Upper lobe of left lung (tissue), 6 donors: ENCODE measurements at places on chromosomes 12 and 14. TPM values are rescaled to one million over a fixed set of nuclear protein-coding genes. Genes with fewer than 3 reads are reported as not detected.
A peak's percentile ranks its signal among the peaks of the same experiment; 100 is the strongest.

Gene WSCD2
- 0.17 TPM for total RNA-seq

Gene NOVA1
- 1.8 TPM for total RNA-seq

GRCh38 chr12:95763809-95764253 lies 26.7 kb downstream of the NTN4 start:
- H3K27me3 ChIP-seq, result no peaks in the 10 kb centered on the region
- DNase-seq, result peak; percentile 42
- H3K36me3 ChIP-seq, result no peaks in the 10 kb centered on the region
- H3K27ac ChIP-seq, result no peak overlapping the region

- H3K27me3 ChIP-seq, result no peaks in the 10 kb centered on the region
- H3K4me3 ChIP-seq, result no peak overlapping the region
- DNase-seq, result no peak
- no peaks in the 10 kb centered on the region for H3K4me1 ChIP-seq
- H3K36me3 ChIP-seq, result no peaks in the 10 kb centered on the region
These were observed 100.1 kb downstream of the PAH start for GRCh38 chr12:102816816-102817434.

DNA sequence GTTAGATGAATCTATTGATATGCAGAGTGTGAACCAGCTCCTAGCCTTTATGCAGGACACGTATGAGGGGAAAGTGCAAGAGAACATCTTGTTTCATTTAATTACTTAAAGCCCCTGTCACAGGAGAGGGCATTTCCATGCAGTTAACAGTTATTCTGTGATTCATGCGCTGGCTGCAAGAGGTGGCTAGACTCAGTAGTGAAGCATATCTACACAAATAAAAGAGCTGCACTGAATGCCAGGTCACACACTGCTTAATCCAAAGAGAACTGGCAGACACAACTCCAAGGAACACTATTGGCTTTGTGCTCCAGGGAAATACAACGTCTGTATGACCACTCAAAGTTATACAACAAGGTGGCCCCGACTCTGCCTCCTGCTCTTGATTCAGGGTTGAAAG lies 394.1 kb downstream of the C12orf75 start:
- no peak overlapping the region for H3K4me3 ChIP-seq
- H3K4me1 ChIP-seq, result no peaks in the 10 kb centered on the region
- no peak for DNase-seq
- no peak overlapping the region for H3K27ac ChIP-seq
- H3K36me3 ChIP-seq, result no peaks in the 10 kb centered on the region

DNA sequence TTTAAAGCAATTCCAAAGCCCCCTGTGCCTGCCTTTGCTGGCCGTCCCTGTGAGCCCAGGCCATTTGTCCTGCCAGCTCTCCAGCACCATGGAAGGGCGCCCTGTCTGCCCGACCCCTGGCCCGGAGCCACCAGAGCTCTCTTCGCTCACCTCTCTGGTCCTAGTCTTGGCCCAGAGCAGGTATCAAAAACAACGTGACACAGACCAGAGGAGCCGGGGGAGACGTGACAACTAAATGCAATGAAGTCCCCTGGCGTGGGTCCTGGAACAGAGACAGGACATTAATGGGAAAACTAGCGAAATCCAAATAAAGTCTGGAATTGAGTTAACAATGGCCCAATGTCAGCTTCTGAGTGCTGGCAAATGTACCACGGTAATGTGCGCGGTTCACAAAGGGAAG lies 83.2 kb upstream of the DIO3 start:
- no peak overlapping the region for H3K4me3 ChIP-seq
- no peak for DNase-seq
- peaks cover 25% of the 10 kb centered on the region for H3K4me1 ChIP-seq
- no peaks in the 10 kb centered on the region for H3K36me3 ChIP-seq

Gene GPR84
- 2.1 TPM for total RNA-seq

- H3K4me3 ChIP-seq, result no peak overlapping the region
- no peak for DNase-seq
- no peaks in the 10 kb centered on the region for H3K4me1 ChIP-seq
- no peaks in the 10 kb centered on the region for H3K27me3 ChIP-seq
These were observed 150.6 kb downstream of the BCAT1 start for GRCh38 chr12:24798335-24798734.

GRCh38 chr12:120980800-120981368 lies 2.5 kb downstream of the HNF1A start:
- H3K4me3 ChIP-seq, result no peak overlapping the region
- DNase-seq, result no peak
- H3K4me1 ChIP-seq, result no peaks in the 10 kb centered on the region
- H3K36me3 ChIP-seq, result no peaks in the 10 kb centered on the region
- H3K27ac ChIP-seq, result no peak overlapping the region
- H3K27me3 ChIP-seq, result no peaks in the 10 kb centered on the region

DNA sequence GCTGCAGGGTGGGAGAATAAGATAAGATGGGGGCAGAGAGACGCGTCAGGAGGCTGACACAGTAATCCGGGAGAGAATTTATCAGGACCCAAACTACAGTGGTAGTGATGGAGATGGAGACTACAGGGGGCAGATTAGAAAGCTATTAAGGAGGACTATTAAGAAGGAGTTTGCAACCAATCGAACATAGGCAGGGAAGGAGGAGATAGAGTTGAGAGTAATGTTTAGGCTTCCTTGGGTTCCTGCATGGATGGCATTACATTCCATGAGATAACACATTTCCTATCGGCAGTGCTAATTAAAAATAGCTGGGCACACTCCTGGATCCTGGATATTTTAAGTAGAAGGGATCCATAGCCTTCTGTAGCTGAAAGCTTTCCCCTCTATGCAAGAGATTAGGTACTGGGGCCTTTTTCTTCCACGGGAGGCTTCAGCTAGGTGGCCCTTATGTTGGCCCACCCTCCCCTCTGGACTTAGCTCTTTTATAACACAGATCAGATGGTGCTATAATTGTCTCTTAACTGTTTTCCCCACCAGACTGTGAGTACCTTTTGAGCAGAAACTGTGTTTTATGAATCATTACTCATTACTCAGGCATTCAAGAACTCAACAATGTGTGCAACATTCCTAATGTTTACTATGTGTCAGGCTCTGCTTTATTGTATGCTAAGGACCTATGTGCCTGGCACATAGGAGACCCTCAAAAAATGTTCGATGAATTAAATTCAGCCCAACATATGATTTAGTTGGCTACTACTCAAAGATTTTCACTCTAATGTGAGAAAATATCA lies 113.0 kb downstream of the RMST start:
- no peaks in the 10 kb centered on the region for H3K4me1 ChIP-seq
- H3K36me3 ChIP-seq, result no peaks in the 10 kb centered on the region
- no peaks in the 10 kb centered on the region for H3K27me3 ChIP-seq
- H3K4me3 ChIP-seq, result no peak overlapping the region
- no peak overlapping the region for H3K27ac ChIP-seq

- H3K4me1 ChIP-seq, result peaks cover 14% of the 10 kb centered on the region
- no peak overlapping the region for H3K27ac ChIP-seq
- H3K27me3 ChIP-seq, result no peaks in the 10 kb centered on the region
- DNase-seq, result no peak
- no peaks in the 10 kb centered on the region for H3K36me3 ChIP-seq
These were observed 17.3 kb upstream of the GPRC5A start for GRCh38 chr12:12874029-12874428.

DNA sequence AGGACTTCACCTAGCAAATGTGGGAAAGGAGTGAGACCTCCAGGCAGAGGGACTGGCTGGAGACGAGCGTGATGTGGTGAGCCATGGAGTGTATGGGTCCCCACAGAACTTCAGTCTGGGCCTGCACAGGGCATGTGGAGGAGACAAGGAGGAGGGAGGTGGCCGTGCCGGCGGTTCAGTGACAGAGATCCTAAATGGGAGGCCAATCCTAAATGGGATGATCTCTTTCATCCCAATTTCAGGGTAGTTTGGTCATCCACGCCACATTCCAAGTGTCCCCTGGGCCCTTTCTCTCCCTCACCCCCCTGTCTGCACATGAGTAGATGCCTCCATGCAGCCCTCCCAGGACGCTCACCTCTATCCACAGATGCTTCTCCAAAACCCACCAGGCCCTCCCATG lies 13.2 kb downstream of the SERPINA5 start:
- H3K4me1 ChIP-seq, result peaks cover 1% of the 10 kb centered on the region
- H3K4me3 ChIP-seq, result no peak overlapping the region
- DNase-seq, result no peak
- no peak overlapping the region for H3K27ac ChIP-seq

Gene BORCS5
- total RNA-seq, result 7.3 TPM

DNA sequence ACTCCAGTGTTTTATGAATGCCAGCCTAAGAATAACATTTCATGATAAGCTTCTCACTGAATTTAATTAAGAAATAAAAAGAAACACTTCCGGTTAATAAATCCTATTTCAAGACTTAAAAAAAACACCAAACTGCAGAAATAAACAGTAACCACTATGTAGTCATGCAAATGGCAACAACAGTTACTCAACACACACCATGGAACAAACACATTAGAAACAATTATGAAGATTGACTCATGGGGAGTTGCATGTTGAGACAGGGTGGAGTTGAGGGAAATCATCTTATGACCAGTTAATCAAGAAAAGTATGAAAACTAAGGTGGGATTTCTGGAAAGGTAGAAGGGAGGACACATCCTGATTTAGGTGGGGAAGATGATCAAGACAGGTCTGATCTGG lies 52.7 kb downstream of the PLBD1 start:
- no peak overlapping the region for H3K27ac ChIP-seq
- no peaks in the 10 kb centered on the region for H3K4me1 ChIP-seq
- no peaks in the 10 kb centered on the region for H3K27me3 ChIP-seq
- H3K4me3 ChIP-seq, result no peak overlapping the region

Gene C1QL4
- not detected for total RNA-seq

- no peaks in the 10 kb centered on the region for H3K27me3 ChIP-seq
- DNase-seq, result no peak
- no peak overlapping the region for H3K27ac ChIP-seq
- H3K36me3 ChIP-seq, result no peaks in the 10 kb centered on the region
These were observed 38.3 kb downstream of the PDE6H start for GRCh38 chr12:15011162-15011561.

DNA sequence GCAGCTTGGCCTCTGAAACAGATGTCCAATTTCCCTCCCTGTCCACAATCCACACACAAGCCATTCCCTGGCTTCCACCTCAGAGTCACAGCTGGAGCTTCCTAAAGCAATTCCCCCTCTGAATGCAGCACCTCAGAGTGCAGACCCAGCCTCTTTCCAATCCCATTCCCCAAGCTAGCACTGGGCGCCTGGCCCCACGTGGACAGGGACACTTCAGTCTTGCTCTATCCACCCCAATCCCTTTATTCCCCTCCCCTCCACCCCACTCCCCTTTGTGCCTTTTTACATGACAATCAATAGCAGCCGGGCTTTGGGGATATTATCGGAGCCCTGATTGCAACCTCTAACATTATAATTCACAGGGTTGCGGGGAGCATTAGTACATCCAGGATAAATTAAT lies 292.6 kb downstream of the TTC8 start:
- H3K4me3 ChIP-seq, result no peak overlapping the region
- H3K27ac ChIP-seq, result no peak overlapping the region
- no peaks in the 10 kb centered on the region for H3K4me1 ChIP-seq
- DNase-seq, result no peak

- DNase-seq, result no peak
- no peaks in the 10 kb centered on the region for H3K27me3 ChIP-seq
- no peaks in the 10 kb centered on the region for H3K4me1 ChIP-seq
- no peaks in the 10 kb centered on the region for H3K36me3 ChIP-seq
- no peak overlapping the region for H3K27ac ChIP-seq
These were observed 182.2 kb upstream of the GSC start for GRCh38 chr14:94952097-94952496.

Gene ABHD4
- total RNA-seq, result 29.3 TPM

Gene ART4
- total RNA-seq, result 5.3 TPM

DNA sequence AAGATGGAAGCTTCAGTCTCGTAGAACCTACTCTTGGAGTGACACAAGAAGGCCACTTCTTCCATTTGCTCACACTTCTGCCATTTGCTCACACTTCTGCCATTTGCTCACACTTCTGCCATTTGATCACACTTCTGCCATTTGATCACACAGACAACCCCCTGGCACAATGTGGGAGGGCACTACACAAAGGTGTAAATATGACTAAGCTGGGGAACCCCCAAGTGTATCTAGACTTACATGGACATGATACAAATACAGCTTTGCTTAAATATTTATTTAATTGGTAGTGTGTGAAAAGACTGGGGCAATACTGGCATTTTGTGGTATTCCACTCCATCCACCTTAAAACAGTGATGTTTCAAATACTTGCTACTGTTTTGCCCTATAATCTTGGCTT lies 296.2 kb upstream of the PPFIA2 start:
- H3K27me3 ChIP-seq, result no peaks in the 10 kb centered on the region
- no peak for DNase-seq
- no peaks in the 10 kb centered on the region for H3K36me3 ChIP-seq
- no peaks in the 10 kb centered on the region for H3K4me1 ChIP-seq
- no peak overlapping the region for H3K4me3 ChIP-seq
- H3K27ac ChIP-seq, result no peak overlapping the region
